ENCODE measurements at places on chromosomes 16 and 17.

DNA sequence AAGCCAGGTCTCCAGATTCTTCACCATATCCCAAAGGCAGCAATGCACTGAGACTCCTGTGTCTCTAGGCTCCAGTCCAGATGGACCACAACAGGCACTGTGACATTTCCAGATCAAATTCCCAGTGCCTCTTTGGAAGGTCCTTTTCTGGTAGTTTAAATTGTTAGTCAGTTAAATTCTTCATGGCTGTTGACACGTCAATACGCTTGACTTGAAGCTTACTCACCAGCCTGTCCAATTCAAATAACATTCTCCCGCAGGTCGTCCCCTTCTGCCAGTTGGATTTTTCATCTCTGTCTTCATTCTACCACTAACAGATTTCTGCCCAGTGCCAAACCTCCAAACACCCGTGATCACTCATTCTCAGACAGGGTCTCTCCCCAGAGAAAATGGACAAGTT, 86.7 kb downstream of the SHISA9 start:
- DNase-seq = no peak

DNA sequence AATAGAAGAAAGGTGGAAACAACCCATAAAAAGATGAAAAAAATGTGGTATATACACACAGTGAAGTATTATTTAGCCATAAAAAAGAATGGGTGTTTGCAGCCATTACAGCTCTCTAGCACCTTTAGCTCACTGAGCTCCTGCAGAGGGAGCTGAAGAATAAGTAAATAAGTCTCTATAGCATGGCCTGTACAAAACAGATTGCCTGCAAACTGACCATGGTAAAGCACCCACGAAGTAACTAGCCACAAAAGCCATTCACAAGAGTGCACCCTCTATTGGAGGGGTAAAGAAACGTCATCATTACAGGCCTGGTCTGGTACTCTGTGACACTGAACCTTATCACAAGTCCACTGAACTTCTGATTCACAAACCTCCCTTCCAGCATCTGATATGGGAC, 76.3 kb downstream of the USP32 start:
- DNase-seq = no peak

- peak; percentile 72 for DNase-seq
Observed at GRCh38 chr16:56279132-56279531, 87.8 kb downstream of the GNAO1 start.

- no peak for DNase-seq
Observed at GRCh38 chr17:17150448-17150800, 55.7 kb downstream of the PLD6 start.

GRCh38 chr17:17565471-17566339, 25.8 kb downstream of the PEMT start:
- no peak for DNase-seq
